T-helper 2 cell treated with Interferon-gamma antibody and Interleukin-4, amounts not matched to agents 5 μg/mL and 100 μg/mL, for 36 hours (primary cell): ENCODE measurements at places on chromosomes 16 and 17.

DNA sequence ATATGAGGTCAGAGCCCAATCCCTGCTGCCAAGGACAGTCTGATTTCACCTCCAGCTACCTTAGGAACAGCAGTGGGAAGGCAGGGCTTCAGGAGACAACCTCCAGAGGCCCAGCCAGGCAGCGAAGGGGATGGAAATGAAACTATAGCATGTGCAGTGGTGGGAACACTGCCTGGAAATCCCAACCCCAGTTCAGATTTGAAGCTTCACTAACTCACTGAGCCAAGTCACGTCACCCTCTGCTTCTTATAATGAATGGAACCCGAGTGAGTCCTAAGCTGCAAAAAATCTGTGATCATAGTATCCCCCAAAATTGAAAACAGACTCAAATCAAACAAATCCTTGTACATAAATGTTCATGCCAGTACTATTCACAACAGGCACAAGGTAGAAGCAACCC, 36.0 kb upstream of the SLC39A11 start:
- DNase-seq = no peak

GRCh38 chr17:50211249-50212120, 10.1 kb upstream of the COL1A1 start:
- DNase-seq = no peak

DNA sequence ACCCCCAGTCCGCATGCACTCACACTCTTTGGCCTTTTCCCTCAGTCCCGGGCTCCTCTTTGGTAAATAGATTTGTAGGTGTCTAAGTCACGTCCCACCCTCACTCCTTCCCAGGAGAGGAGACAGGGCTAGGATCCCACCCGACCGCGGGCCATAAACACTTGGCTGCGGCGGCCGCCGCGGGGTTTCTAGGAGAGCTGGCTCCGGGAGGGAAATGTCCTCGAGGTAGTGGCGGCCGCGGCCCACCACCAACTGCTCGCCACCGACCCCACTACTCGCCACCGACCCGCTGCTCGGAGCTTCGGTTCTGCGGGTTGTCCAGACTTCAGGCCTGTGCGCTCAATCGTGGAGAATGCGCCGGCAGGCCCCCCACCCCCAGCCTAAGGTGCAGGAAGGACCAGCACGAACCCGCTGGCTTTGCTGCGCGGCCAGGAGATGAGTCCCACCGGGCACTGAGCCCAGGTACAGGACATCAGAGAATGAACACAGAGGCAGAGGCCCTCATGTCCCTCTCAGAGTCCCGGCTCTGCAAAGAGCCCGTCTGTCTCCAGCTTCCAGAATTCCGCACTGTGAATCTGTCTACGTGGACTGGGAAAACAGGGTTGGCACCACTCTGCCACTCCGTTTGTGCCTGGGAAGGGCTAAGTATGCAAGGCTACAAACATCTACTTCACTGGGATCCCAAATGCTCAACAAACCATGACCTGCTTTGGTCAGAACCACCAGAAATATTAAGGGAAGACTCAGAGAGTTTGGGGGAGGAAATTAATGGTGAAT, 2.5 kb downstream of the PRAC2 start:
- DNase-seq = no peak

DNA sequence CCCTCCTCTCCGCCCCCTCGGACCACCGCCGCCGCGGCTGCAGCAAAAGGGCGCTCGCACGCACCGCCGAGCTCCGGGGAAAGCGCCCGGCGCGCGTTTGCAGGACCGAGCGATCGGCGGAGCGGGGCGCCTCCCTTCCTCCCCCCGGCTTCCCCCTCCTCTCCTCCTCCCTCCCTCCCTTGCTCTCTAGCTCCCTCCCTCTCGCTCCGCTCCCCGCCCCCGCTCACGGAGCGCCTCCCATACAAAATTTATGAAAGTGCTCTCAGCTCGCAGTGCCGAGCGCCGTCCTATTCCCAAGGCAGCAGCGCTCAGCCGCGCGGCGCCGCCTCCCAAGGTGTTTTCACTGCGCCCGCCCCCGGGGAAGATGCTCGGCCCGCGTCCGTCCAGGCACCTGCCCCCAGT, at the start of gene RTN4RL1:
RTN4RL1 (minus strand) TSS at position 115 of the 402 bp plus-strand sequence. CDS start 469 bp downstream, outside the sequence.
- peak; percentile 62 for DNase-seq

GRCh38 chr16:66435896-66436295, 8.8 kb downstream of the BEAN1 start:
- DNase-seq = no peak

DNA sequence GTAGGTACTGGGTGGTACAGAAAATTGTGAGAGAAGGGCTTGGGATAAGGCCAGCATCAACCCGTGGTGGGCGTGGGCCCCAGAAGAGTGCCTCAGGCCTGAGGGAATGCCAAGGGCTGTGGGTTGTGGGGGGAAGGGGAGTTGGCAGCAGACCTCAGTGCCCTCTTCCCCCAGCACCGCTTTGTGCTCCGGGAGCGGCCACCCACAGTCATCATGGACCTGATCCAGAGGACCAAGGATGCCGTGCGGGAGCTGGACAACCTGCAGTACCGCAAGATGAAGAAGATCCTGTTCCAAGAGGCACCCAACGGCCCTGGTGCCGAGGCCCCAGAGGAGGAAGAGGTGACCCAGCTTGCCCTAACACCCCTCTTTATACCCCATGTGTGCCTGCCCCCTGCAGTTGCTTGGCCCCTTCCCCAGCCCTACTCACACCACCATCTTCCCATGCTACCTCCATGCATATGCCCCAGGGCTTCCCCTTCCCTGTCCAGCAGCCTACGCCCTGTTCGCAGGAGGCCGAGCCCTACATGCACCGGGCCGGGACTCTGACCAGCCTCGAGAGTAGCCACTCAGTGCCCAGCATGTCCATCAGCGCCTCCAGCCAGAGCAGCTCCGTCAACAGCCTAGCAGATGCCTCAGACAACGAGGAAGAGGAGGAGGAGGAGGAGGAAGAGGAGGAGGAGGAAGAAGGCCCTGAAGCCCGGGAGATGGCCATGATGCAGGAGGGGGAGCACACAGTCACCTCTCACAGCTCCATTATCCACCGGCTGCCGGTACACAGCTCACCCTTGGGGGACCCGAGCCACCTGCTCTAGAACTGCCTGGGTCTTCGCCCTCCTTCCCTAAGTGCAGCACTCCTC, 9.1 kb downstream of the TAOK2 start:
- DNase-seq = no peak

- no peak for DNase-seq
Measured at GRCh38 chr16:30397776-30398660, 2.8 kb downstream of the ZNF48 start.

DNA sequence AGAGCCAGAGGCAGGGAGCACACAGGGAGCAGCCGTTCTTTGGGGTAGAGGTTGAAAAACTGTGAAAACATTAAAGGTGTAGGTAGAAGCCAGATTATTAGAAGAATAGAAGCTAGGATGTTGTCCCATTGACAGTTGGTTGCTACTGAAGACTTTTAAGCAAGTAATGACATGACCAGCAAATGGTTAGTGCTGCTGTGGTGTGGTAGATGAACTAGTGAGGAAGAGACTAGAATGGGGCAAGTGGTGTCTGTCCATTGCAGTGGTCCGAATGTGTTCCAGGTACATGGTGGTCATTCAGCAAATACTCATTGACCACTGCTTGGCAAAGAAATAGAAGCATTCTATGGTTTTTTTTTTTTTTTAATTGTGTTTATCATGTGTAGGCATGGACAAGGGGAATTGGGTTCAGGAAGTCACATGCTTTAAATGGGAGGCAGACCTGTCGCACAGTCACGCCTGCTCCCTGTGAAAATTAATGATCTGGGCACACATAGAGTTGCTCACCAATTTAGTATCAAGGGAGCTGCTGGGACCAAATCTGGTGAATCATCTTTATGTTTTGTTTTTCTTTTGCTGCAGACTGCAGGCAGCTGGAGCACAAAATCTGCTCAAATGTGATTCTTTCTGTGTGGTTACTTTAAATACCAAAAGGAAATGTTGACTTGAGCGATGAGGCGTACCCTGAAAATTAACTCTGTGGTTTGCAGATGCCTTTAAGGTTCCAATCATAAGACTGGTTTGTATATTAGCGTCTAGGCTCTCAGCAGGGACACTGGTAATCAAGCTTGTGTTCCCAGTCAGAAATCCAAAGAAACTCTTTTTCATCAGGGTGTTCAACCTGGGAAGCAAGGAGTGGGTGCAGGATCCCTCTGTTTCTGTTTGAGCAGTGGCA, 30.7 kb downstream of the YPEL2 start:
- DNase-seq = peak; percentile 70

GRCh38 chr16:84687715-84688114, 12.1 kb upstream of the USP10 start:
- DNase-seq = no peak

DNA sequence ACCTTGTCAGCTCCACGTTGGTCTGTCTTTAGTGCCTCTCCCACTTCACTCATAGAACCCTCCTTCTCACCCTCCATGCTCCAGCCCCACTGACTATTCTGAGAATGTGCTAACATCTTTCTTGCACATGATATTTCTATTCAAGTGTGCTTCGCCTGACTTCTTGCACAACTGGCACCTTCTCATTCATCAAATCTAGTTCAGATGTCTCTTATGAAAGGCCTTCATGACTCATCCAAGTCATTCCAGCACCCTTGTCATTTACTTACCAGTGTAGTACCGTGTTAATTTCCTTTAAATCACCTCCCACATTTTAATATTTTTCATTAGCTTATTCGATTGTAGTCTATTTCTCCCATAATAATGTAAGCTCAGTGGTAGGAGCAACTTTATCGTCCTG, 197.8 kb upstream of the PIRT start:
- DNase-seq = no peak

DNA sequence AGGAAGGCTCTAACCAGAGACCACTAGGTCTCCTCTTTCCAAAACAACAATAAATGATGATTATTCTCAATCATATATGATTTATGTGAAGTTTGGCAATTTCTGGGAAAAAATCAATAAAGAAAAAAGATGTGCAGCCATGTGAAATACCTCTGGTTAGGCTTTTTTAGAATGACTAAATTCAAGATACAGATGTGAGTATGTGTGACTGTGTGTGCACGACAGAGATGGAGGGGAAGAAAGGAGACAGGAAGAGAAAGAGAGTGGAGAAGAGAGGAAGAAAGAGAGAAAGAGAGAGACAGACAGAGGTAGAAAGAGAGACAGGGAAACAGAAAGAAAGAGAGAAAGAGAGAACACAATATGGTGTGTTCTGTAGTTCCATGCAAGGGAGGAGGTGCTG, 558.6 kb upstream of the CDH5 start:
- no peak for DNase-seq

- no peak for DNase-seq
Measured at GRCh38 chr16:88835818-88836217, 20.9 kb downstream of the GALNS start.

GRCh38 chr17:81537343-81537855, 9.2 kb downstream of the FSCN2 start:
- DNase-seq = no peak

GRCh38 chr16:86880316-86881117, 302.2 kb downstream of the FOXL1 start:
- DNase-seq = no peak

GRCh38 chr17:47200325-47200664, 8.9 kb upstream of the MYL4 start:
- DNase-seq = no peak

- no peak for DNase-seq
Measured at GRCh38 chr16:48367441-48368049, 17.7 kb downstream of the SIAH1 start.

- no peak for DNase-seq
Measured at GRCh38 chr17:70787721-70788300, 618.5 kb downstream of the KCNJ2 start.

- no peak for DNase-seq
Measured at GRCh38 chr16:12011565-12011964, 35.0 kb downstream of the SNX29 start.

GRCh38 chr16:87527055-87527724, 34.4 kb upstream of the ZCCHC14 start:
- DNase-seq = no peak

GRCh38 chr17:38896346-38896954, 26.6 kb downstream of the LASP1 start:
- no peak for DNase-seq

DNA sequence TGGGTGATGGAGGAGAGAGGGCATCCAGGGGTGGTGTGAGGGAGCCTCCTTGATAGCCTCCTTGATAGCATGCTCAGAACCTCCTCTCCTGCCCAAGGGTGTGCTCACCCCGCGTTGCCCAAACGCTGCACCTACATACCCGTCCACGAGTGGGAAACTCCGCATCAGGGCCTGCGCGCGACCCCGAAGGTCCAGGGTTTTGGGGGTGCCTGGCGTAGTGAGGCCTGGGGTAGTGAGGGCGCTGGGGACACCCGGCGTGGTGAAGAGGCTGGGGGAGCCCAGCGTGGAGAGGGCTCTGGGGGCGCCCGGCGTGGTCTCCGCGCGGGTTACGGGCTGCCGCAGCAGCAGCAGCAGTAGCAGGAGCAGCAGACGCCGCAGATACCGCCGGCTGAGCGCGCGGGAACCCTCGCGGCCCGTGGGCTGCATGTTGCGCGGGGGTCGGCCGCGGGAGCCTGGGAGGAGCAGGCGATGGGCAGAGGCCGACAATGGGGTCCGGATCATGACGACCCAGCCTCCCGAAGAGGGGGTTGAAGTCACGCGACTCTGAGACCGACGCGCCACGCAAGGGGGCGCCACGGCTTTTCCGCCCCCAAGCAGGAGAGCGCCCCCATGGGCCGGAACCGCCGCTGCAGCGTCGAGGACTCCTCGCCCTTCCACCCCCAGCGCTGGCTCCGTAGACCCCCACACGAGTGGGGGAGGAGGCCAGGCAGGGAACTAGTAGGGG, at the start of gene DPEP3:
DPEP3 (minus strand) TSS at position 545 of the 724 bp plus-strand sequence; CDS start at position 426, 119 bp downstream.
- DNase-seq = no peak

- DNase-seq = no peak
Measured at GRCh38 chr17:56481659-56482058, 111.8 kb upstream of the NOG start.

GRCh38 chr16:22622703-22623102, 112.0 kb downstream of the NPIPB5 start:
- no peak for DNase-seq

DNA sequence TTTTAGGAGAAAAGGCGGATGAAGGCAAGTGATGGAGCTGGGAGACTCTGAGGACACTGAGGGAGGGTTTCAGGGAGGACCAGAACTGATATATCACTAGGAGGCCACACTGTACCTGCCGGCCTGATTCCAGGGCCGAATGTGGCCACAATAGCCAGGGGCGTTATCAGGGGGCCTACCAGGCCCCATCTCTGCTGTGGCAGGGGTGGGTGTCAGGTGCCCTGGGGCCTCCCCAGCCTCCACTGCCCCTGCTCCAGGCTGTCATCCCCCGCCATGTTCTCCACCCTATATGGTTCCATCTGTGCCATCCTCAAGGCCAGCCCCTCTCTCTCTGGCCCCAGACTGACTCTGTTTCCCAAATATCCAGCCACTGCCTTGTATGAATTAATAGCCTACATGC, 246.5 kb downstream of the GSG1L start:
- DNase-seq = no peak

GRCh38 chr16:8678068-8678927, 3.9 kb downstream of the ABAT start:
- DNase-seq = no peak

DNA sequence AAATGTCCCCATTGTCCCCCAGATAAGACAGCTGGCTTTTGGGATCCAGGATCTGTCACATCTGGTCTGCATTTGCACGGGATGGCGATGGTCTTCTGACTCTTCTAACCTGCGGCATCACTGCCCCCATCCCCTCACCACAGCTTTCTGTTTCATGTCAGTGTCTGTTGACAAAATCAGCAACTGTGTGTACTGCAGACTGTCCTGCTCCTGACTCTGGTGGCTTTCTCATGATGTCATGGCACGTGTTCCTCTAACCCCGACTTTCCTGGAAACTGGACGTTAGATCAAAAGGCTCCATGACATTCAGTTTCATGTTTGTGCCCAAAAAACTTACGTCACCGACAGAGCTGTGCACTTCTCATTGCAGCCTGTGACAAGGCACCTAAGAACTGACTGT, 30.1 kb upstream of the CPNE2 start:
- DNase-seq = no peak

GRCh38 chr16:23876256-23876896, 40.6 kb downstream of the PRKCB start:
- DNase-seq = no peak
